ENCODE measurements at places on chromosomes 2 and 18. TPM values are rescaled to one million over a fixed set of nuclear protein-coding genes. Genes with fewer than 3 reads are reported as not detected.

GRCh38 chr2:37842732-37843440 lies 82.2 kb upstream of the RMDN2 start:
- no peak overlapping the region for H3K27ac ChIP-seq
- H3K36me3 ChIP-seq, result no peaks in the 10 kb centered on the region
- no peaks in the 10 kb centered on the region for H3K27me3 ChIP-seq
- H3K4me3 ChIP-seq, result no peak overlapping the region
- H3K4me1 ChIP-seq, result peaks cover 10% of the 10 kb centered on the region

- no peaks in the 10 kb centered on the region for H3K27me3 ChIP-seq
- no peaks in the 10 kb centered on the region for H3K36me3 ChIP-seq
- H3K4me1 ChIP-seq, result no peaks in the 10 kb centered on the region
- H3K4me3 ChIP-seq, result no peak overlapping the region
- H3K27ac ChIP-seq, result no peak overlapping the region
- no peak for DNase-seq
Measured at GRCh38 chr18:79011300-79011870, 31.8 kb downstream of the SALL3 start.

DNA sequence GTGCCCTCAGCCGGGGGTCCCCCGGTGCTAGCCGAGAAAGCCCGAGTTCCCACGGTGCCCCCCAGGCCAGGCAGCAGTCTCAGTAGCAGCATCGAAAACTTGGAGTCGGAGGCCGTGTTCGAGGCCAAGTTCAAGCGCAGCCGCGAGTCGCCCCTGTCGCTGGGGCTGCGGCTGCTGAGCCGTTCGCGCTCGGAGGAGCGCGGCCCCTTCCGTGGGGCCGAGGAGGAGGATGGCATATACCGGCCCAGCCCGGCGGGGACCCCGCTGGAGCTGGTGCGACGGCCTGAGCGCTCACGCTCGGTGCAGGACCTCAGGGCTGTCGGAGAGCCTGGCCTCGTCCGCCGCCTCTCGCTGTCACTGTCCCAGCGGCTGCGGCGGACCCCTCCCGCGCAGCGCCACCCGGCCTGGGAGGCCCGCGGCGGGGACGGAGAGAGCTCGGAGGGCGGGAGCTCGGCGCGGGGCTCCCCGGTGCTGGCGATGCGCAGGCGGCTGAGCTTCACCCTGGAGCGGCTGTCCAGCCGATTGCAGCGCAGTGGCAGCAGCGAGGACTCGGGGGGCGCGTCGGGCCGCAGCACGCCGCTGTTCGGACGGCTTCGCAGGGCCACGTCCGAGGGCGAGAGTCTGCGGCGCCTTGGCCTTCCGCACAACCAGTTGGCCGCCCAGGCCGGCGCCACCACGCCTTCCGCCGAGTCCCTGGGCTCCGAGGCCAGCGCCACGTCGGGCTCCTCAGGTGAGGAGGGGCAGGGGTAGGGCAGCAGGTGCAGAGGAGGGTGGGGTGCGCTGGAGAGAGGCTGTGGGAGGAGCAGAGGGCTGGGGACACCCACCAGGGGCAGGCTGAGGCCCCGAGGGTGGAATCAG lies 14.1 kb upstream of the GMPPA start:
- no peak for DNase-seq
- H3K4me1 ChIP-seq, result no peaks in the 10 kb centered on the region
- no peaks in the 10 kb centered on the region for H3K27me3 ChIP-seq
- no peak overlapping the region for H3K4me3 ChIP-seq
- H3K36me3 ChIP-seq, result peaks cover 41% of the 10 kb centered on the region
- H3K27ac ChIP-seq, result no peak overlapping the region

GRCh38 chr2:183010112-183010511 lies 28.1 kb downstream of the NCKAP1 start:
- no peaks in the 10 kb centered on the region for H3K36me3 ChIP-seq
- peak; percentile 88 for DNase-seq
- peak overlapping the region; percentile 58 for H3K27ac ChIP-seq
- H3K4me1 ChIP-seq, result peaks cover 3% of the 10 kb centered on the region
- H3K4me3 ChIP-seq, result no peak overlapping the region

GRCh38 chr2:61597300-61598289 lies 59.4 kb upstream of the XPO1 start:
- H3K27ac ChIP-seq, result no peak overlapping the region
- H3K27me3 ChIP-seq, result no peaks in the 10 kb centered on the region
- no peak for DNase-seq
- no peak overlapping the region for H3K4me3 ChIP-seq

- no peak overlapping the region for H3K27ac ChIP-seq
- H3K27me3 ChIP-seq, result no peaks in the 10 kb centered on the region
- no peaks in the 10 kb centered on the region for H3K36me3 ChIP-seq
- no peaks in the 10 kb centered on the region for H3K4me1 ChIP-seq
- no peak for DNase-seq
- no peak overlapping the region for H3K4me3 ChIP-seq
Measured at GRCh38 chr2:145075454-145076062, 555.6 kb upstream of the ZEB2 start.

DNA sequence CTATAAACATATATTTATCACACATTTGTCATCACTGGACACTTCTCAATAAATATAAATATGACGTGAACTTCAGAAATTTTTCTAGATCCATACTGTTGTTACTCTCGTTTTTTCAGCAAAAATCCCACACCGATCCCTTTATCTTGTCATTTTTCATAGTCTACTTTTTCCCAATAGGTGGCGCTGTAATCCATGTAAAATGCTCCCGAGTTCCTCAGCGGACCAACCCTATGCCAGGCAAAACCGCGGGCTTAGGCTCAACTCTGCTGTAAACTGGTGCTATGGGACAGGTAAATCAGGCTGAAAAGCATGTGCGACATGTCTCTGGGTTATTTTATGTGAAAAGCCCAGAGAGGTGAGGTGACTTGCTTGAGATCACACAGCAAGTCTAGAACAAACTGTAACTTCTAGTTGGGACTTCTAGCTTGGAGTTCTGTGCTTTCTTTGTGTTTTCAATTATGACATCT lies 104.0 kb downstream of the COBLL1 start:
- no peak overlapping the region for H3K27ac ChIP-seq
- no peaks in the 10 kb centered on the region for H3K27me3 ChIP-seq
- H3K4me3 ChIP-seq, result no peak overlapping the region
- no peaks in the 10 kb centered on the region for H3K36me3 ChIP-seq
- DNase-seq, result peak; percentile 52
- H3K4me1 ChIP-seq, result peaks cover 2% of the 10 kb centered on the region

- H3K27ac ChIP-seq, result no peak overlapping the region
- peaks cover 3% of the 10 kb centered on the region for H3K27me3 ChIP-seq
- no peak for DNase-seq
Measured at GRCh38 chr18:24611075-24611474, 150.6 kb downstream of the HRH4 start.

- no peak overlapping the region for H3K27ac ChIP-seq
- H3K36me3 ChIP-seq, result no peaks in the 10 kb centered on the region
- H3K27me3 ChIP-seq, result no peaks in the 10 kb centered on the region
- DNase-seq, result no peak
Measured at GRCh38 chr2:63742580-63742976, 99.1 kb upstream of the UGP2 start.

GRCh38 chr2:159879051-159879604 lies 81.1 kb upstream of the CD302 start:
- no peaks in the 10 kb centered on the region for H3K36me3 ChIP-seq
- H3K27me3 ChIP-seq, result peaks cover 4% of the 10 kb centered on the region
- H3K4me3 ChIP-seq, result no peak overlapping the region
- no peaks in the 10 kb centered on the region for H3K4me1 ChIP-seq

SERPINB8 gene
- 18.3 TPM for total RNA-seq

DHX57 gene
- total RNA-seq, result 24.4 TPM

HOXD12 gene
- total RNA-seq, result not detected

All from IMR-90 (cell line).